ENCODE measurements at places on chromosomes 3 and 15.

- DNase-seq, result no peak
Observed at GRCh38 chr3:97646932-97647331, 117.6 kb upstream of the ARL6 start.

- DNase-seq, result no peak
Observed at GRCh38 chr3:53342353-53342752, 5.0 kb downstream of the DCP1A start.

DNA sequence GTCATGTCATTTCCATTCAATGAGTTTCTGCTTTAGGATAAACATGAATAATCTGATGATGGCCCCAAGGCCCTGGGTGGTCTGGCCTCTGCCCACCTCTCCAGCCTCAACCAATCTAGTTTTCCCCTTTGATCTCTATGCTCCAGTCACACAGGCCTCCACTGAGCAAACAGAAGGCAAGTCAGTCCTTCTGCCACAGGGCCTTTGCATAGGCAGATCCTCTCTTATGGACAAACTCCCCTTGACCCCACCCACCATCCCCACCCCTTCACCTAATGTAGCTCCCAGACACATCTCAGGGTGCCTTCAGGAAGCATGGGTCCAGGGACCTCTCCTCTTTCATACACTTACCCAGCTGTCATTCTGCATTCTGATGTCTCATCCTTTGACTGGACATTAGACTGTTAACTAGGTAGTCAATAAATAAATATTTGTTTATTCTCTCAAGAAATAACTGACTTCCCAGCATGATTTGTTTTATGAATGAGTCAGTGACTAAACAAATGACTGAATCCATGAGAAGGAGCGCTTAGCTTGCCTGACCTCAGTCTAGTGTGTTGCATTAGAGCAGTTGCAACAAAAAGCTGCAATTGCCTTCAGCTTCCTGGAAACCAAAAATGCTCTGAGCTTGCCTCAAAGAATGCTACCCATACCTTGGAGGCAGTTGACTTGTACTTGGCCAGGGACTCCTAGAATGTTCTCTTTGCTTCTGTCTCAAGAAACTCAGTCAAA, 386.6 kb upstream of the WNT5A start:
- DNase-seq, result no peak

GRCh38 chr3:65894126-65894525, 144.6 kb downstream of the MAGI1 start:
- DNase-seq, result no peak

- DNase-seq, result peak; percentile 64
Observed at GRCh38 chr3:111667621-111668239, 72.6 kb upstream of the ZBED2 start.

GRCh38 chr15:78444255-78444654, 6.2 kb downstream of the IREB2 start:
- no peak for DNase-seq

DNA sequence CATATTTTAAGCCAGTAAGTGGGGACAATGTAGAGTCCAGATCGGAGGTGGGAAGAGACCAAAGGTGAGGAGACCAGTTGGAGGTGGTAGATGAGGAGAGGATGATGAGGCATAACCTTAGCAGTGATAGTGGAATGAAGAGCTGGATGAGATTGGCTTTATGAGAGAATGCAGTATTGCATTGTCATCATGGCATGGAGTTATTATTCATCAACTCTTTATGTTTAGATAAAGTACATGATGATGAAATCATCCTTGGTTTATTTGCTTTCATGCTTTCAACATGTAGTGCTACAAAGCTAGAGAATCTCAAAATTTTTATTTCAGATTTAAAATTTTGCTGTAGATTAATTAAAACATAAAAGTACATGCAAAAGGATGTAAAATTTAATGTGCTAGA, 64.0 kb downstream of the PPM1L start:
- DNase-seq, result no peak

DNA sequence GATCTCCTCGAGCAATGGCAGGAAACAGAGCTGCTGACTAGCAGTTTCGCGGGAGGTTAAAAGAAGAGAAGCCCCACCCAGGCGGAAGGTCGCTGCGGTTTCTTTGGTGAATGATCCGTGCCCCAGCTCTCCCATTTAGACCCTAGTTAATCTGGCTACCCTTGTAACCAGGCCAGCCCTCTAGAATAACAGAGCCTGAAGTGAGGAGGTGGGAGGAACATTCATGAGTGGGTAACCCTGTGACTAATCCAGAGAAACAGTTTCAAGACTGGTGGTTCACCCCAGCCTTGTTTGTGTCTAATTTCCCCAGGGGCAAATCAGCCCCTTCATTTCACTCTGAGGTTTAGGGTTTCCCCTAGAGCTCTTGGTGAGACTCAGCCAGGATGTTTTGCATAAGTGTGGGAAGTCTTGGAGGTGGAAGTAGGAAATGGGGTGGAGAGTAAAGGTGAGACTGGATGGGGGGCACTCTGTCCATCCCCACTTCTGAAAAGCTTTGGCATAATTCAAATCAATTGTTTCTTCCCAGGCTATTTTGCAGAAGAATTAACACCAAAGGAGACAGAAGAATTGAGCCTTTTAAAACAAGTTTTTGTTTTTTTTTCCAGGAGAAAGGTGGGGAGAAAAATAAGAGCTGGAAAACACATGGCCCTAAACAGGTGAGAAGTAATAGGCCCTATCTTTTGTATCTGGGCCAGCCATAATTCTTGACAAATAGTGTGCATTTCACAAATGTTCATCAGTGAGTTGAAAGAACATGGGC, 303.1 kb downstream of the RPLP1 start:
- peak; percentile 78 for DNase-seq

GRCh38 chr3:80785475-80785874, 976.0 kb downstream of the GBE1 start:
- no peak for DNase-seq

DNA sequence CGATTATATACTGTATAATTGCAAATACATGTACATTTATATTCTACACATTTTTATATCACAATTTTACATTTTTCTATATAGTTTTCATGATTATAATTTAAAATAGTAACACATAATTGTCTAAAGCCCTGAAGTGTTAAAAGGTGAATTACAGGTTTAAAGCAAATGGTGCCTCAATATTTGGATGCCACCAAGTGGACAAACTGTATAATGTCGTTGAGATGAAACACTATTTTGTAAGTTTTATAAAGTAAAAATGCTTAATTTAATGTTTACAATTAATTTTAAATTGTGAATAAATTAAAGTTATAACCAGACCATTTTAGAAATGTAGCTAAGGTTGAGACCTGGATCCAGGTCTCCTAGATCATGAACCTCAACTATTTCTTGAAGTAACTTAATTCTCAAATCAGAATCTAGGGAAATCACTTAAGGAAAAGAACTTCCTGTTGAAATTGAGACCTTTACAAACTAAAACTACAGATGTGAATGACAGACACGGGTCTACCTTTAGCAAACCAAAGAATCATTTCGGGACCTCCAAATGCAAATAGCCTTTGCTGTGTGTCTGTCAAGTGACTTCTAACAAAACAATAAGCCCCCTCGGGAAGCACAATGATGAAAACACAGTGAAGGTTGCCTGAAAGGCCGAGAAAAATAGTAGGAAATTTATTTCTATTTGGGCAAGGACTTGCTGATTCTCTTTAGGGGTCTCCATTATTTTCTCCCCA, 37.8 kb downstream of the EHHADH start:
- no peak for DNase-seq

- DNase-seq, result peak; percentile 72
Observed at GRCh38 chr15:45454814-45455213, 67.7 kb downstream of the SLC30A4 start.

DNA sequence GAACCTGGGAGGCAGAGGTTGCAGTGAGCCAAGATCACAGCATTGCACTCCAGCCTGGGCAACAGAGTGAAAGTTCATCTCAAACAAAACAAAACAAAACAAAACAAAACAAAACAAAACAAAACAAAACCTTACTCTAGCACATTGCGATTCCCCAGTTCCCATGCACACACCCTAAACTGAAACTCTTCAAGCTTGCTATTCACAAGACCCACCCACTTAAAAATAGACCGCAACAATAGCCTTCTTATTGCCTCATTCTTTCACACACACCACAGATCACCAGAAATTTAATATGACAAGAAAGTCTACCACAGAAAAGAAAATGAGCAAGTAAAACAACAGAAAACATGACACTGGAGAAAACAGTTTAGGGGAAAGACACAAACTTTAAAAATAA, 598.4 kb downstream of the FHIT start:
- DNase-seq, result no peak

GRCh38 chr15:54518156-54518882, 540.1 kb downstream of the UNC13C start:
- DNase-seq, result no peak

DNA sequence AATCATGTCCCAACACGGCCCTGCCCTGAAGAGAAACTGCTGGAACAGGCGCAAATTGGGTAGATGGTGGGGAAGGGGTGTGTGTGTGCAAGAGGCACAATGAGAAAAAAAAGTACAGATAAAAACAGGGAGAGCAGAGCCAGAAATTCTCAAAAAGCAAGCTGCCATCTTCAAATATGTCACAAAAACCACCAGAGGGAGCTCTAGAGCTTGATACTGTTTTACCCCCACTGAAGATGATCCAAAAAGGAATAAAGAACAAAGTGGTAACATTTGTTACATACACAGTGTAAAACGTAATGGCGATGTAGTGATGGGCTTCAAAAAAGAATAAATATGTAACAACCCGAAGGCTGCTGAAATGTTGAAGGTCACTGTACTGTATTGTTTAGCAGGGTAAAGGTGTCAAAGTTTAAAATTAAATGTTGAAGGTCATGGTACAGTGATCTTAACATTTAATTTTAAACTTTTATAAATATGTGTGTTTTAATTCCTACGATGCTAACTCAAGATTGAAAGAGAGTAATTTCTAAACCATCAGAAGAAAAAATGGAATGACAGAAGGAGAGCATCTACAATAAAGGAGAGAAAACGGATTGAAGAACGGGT, 6.0 kb downstream of the SNRPA1 start:
- DNase-seq, result no peak

- DNase-seq, result no peak
Observed at GRCh38 chr3:195735036-195735695, 14.4 kb downstream of the MUC20 start.
